ENCODE measurements at places on chromosomes 4 and X. TPM values are rescaled to one million over a fixed set of nuclear protein-coding genes. Genes with fewer than 3 reads are reported as not detected.
A peak's percentile ranks its signal among the peaks of the same experiment; 100 is the strongest.

DNA sequence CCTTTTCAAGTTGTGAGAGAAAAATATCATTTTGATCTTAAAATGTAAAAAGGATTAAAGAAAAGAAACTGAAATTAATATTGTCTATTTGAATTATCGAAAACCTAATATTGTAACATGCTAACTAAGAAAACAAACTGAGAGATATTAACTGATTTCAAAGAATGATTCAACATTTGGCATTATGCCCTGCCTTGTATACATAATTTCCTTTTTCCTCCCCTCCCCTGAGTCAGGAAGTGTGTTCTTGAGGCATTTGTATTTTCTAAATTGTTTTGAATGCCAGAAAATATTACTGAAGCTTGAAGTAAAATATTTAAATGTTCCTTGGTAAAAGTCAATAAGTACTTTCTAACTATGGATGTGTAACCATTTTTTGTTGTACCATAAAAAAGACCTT lies 49.4 kb downstream of the RPS6KA3 start:
- no peak for DNase-seq

- DNase-seq: no peak
Measured at GRCh38 chr4:94354474-94354896, 11.8 kb upstream of the HPGDS start.

DNA sequence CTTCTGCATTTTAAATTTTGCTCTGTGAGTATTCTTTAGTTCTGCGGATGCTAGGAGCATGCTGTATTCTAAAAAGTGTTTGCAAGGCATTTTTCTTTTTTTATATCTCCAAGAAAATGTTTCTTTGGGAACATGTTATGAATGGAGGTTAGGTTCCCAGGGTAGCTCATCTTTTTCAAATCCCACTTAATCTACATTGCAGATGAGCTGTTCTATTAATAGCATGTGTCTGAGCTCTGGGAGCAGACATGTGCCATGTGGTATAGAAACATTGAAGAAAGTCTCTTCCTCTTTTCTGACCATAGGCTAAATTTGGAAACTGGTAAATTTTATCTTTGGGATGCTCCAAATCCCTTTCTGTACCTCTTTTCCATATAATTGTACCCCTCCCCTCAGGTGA lies 23.2 kb downstream of the DIAPH2 start:
- no peak for DNase-seq

GRCh38 chrX:16639966-16640365 lies 10.0 kb upstream of the S100G start:
- DNase-seq: no peak

GRCh38 chr4:148435654-148436406 lies 6.4 kb downstream of the NR3C2 start:
- no peak for DNase-seq

- no peak for DNase-seq
Measured at GRCh38 chr4:85866508-85866907, 391.6 kb downstream of the ARHGAP24 start.

DNA sequence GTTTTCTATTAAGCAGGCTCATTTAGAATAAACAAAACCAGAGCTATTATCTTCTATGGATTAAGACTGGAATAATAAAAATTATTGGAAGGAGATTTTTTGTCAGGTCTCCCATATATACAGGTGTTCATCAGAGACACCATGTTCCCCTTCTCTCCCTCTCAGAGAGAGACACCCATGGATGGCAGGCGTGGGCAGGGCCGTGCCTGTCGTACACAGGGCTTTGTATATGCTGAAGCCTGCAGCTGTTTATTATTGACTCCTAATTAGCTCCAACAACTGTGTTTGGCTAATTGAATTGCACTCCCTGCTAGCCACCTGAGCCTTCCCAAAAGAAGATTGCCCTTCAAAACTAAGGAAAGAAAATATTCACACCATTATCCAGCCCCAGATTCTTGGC lies 81.6 kb downstream of the GK start:
- no peak for DNase-seq

- no peak for DNase-seq
Measured at GRCh38 chr4:79666112-79666511, 258.1 kb upstream of the GK2 start.

DNA sequence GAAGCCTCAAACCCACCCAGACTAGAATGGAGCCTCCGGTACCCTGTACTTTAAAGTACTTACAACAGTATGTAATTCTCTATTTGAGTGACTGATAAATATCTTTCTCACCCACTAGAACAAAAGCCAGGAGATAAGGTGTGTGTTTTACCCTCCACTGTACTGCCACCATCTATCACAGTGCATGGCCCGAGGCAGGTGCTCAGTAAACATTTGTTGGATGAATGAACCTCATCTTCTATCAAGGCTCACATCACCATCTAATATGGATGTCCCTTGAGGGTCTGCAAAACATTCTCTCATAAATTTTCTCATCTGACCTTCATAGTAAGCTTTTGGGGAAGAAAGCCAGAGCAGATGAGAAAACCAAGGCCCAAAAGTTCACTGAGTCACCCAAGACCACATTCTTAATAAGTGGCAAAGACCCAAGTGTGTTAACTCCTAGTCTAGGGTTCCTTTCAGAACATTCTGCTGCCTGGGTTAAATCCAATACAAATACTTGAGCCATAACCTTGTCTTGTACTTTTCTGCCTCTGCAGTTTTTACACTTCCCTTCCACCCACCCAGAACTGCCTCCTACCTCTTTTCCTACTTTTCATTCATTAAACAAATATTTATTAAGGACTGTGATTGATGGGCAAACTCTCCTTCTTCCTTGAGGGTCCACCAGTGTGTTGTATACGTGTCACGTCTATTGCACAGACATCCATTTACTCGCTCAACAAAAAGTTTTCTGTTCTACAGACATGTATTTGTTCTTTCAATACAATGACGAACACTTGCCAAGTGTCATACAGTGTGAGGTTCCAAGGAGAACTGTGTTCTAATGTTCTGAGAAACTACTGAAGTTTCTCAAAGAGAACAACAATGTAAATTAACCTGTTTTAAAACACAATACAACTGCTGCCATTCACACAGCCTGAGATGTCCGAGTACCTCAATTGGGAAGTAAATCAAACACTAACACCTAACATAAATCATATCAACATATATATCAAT lies 35.7 kb downstream of the APBB2 start:
- no peak for DNase-seq

GRCh38 chr4:73676861-73677323 lies 56.7 kb upstream of the RASSF6 start:
- no peak for DNase-seq

DNA sequence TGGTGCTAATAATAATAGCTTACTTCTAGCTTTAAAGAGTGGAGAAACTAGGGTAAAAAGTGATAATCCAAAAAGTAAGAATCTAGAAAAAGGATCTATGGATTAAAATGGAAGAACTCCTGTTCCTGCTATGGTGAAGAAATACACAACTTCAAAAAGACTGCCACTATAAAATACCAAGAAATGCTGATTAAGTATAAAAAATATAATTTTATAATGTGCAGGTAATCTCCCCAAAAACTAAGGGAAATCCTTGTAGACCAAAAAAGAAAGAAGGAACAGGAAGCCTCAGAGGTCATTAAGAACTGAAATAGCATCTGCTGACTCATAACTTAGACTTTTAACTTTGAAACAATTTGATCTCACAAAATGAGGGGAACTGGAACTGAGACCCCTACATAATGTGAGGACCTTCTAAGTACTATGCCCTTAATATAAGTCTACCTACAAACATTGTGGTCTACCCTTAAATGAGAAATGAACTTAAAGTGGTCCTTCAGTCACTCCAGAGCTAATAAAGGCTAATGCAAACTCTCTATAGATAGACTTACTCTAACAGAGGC lies 50.6 kb upstream of the SRPX start:
- no peak for DNase-seq

GRCh38 chrX:20361890-20362262 lies 95.2 kb upstream of the RPS6KA3 start:
- DNase-seq: no peak

DNA sequence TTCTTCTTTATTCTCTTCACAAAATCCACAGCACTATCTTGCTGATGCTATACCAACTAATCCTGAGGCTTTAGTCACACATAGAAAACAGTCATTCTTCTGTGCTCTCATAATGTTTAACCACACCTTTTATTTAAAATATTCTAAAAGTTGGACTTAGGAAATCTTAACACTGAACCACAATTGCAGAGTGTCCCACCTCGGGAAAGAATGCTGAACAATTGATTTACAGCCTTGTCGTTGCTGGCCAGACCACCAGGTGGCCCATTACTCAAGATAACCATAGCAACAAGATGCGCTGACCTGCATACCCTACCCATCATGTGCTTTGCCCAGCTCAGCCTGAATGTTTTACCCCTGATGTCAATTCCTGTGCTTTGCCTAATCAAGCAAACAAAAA lies 100.8 kb downstream of the ARSJ start:
- DNase-seq: no peak

DNA sequence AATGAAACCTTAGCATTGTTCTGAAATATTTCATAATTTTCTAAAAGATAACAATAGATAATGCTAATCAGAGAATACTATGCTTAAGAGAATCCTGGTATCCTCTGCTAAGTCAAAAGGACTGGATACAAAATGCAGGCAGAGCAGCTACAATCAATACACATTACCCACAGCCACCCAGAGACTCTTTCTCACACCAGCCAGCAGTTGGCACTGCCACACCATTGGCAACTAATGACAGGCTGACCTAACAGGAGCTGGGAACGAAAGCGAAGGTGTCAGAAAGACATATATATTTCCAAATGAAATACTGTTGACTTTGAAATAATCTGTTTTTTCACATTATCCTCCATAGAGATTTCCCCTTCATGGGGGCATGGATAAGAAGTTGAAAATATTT lies 122.6 kb upstream of the PLAC1 start:
- DNase-seq: no peak

DNA sequence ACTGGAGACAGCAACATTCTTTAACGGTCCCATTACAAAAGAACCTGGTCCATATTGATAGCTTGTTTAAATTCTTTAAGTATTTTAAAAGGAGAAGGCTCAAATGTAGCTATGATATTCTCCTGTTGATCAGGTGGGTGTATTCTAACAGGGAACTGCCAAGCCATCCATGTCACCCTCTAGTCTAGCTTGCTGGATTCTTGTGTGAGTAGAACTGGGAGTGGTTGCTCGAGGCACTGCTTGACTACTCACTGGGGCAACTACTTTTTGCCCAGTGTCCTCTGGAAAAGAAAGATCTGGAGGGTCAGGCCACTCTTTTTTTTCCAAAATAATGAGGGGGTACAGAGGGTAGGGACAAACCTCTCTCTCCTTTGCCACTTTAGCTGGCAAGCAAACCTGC lies 155.1 kb downstream of the ZNF518B start:
- DNase-seq: no peak

GRCh38 chr4:156313497-156313896 lies 359.8 kb upstream of the CTSO start:
- no peak for DNase-seq

- DNase-seq: no peak
Measured at GRCh38 chrX:100208076-100208475, 202.0 kb downstream of the PCDH19 start.

GRCh38 chr4:29805916-29806480 lies 914.2 kb upstream of the PCDH7 start:
- no peak for DNase-seq

- peak; percentile 14 for DNase-seq
Measured at GRCh38 chr4:37892641-37893040, 1.8 kb downstream of the TBC1D1 start.

DNA sequence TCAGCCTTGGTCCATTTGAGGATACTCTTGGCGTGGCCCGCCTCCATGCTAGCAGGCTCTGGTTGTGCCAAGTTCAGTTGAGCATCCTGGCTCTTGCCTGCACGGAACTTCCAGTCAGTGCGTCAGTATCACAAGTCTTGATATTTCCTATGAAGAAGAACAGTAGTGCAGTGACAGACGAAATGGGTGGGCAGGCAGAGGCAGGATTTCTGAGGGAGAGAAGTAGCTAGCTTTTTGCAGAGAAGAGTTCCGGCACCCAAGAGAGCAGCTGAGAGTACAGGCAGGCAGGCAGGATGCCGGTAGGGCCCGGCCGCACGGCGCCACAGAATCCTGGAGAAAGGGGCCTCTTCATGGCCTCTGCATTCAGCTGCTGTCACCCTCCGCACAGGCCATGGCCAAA lies 56.1 kb upstream of the MSANTD1 start:
- no peak for DNase-seq

DNA sequence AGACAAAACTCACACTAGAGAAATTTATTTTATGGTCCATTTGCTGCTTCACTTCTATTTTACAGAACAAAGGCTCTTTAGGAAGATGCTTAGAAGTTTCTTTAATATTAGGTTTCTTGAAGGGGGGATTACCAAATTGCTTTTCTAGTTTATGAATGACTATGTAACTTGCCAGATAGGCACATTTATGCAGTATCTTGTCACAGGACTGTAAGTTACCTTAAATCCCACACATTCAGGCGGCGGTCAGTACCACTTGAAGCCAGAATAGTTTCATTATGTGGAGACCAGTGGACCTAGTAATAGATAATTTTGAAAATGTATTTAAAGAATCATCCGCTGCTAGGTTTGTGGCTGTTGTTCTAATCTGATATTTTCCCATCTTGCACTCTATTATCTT lies 18.3 kb downstream of the RBBP7 start:
- DNase-seq: no peak

- no peak for DNase-seq
Measured at GRCh38 chr4:135098061-135098460, 896.5 kb upstream of the PABPC4L start.

The SPINK2 gene
- not detected for total RNA-seq

The ZDHHC15 gene
- not detected for total RNA-seq

The ALPK1 gene
- total RNA-seq: 18.2 TPM

The GPR50 gene
- total RNA-seq: not detected

The ELF2 gene
- total RNA-seq: 80.6 TPM

The GNRHR gene
- not detected for total RNA-seq

The SLC10A3 gene
- 29.5 TPM for total RNA-seq

The DCAF12L1 gene
- total RNA-seq: not detected

The ADH1B gene
- total RNA-seq: not detected

The ERCC6L gene
- not detected for total RNA-seq

The MAGEA9B gene
- not detected for total RNA-seq

The STK32B gene
- 0.12 TPM for total RNA-seq

The SYN1 gene
- 1.1 TPM for total RNA-seq

The DKK2 gene
- not detected for total RNA-seq

The MSANTD1 gene
- 1.5 TPM for total RNA-seq

Measured in T-helper 17 cell (primary cell).